ENCODE measurements at places on chromosomes 5 and 9. TPM values are rescaled to one million over a fixed set of nuclear protein-coding genes. Genes with fewer than 3 reads are reported as not detected.
A peak's percentile ranks its signal among the peaks of the same experiment; 100 is the strongest.

DNA sequence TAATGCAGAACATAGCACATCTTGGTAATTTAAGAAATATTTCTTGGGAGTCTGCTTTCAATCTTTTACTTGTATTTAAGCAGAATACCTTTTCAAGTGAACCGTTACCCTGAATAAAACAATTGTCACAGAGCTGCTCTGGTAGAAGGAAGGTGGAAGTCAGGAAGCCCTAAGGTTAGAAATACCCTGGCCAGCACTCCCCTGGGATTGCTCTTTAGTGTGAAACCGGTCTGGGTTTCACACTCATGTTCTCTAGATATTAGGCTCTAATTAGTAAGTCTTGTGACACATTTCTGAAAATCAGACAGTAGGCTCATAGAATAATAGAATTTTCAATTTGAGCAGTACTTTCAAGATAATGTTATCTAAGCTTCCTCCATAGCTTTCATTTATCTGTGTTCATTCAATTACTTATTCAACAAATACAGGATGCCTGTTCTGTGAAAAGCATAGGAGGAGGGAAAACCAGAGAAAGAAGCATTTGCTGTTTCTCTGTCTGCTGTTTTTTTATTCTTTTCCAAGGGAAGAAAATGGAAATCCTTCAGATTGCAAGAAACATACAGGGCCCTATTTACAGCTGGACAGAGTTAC lies 825.5 kb downstream of the TLR4 start:
- no peak for DNase-seq

DNA sequence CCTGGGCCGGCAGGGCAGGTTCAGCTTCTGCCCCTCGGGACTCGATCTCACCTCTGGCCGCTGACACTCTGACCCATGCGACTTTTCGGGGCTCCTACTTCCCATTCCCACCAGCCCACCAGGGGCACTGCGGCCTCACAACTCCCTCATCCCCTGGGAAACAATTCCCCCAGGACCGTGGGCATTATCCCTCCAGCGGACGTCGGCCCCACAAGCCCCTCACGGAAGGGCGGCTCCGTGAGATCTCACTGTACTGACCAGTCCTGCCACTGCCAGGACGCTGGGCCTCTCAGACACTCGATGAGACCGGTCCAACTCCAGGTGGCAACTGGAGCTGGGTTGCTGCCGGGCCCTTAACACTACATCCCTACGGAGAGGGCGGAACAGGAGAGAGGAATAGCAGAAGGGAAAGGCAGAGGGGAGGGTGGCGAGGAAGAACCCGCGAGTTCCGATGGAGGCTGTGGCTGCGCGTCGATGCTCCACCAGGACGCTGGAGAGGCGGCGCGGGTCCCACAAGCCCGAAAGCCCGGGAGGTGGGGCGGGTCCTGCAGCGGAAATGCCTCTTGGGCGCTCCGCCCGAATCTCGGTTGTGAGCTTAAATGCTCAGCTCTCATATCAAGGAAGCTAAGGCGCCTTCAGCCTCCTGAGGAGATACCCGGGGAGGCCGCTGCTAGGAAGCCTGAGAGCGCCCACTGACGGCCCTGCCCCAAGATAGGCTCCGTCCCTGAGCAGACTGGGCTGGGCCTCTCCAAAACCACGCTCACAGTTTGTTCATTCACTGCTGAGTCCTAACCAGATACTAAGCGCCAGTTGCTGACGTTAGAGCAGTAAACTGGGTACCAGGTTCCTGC lies 36.3 kb downstream of the VCP start:
- peak; percentile 63 for DNase-seq

DNA sequence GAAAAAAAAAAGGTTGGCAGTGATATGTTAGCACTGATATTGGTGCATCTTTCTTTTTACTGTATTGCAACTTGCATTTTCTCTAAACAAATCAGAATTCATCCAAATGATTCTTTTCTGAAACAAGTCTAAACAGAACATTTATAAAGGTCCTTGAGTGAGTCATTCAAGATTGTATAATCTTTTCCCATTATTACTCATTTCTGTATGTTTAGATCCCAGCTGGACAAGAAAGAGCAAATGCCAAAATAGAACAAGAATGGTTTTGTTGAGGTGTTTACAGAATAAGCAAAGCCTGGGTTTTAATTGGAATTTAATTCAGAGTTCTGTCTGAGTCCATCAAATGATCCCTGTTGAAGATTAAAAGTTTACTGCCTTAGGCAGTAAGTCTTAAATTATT lies 112.3 kb downstream of the VCAN start:
- DNase-seq = no peak

DNA sequence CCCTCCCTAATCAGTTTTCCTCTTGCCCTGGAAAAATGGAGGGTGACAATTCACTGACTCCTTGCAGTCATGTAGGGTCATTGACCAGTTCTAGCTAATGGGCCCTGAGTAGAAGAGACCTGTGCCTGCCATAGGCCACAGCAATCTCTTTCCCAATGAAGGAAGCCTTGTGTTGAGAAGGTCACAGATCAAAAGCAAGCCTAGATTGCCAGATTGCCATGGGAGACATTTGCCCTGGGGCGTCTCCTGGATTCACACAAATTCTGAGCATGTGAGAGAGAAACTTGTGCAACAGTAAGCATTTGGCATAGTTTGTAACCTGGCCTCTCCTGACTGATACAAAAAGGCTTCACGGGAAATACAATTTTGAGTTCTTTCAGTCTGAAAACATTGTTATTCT lies 148.0 kb downstream of the NUDT12 start:
- DNase-seq = no peak

- no peak for DNase-seq
Measured at GRCh38 chr5:149001162-149001561, 61.7 kb downstream of the SH3TC2 start.

GRCh38 chr5:148620696-148621095 lies 33.6 kb downstream of the HTR4 start:
- no peak for DNase-seq

- DNase-seq = no peak
Measured at GRCh38 chr5:72246954-72247442, 73.0 kb downstream of the MRPS27 start.

- DNase-seq = peak; percentile 86
Measured at GRCh38 chr5:72451741-72452505, 55.3 kb downstream of the ZNF366 start.

- DNase-seq = no peak
Measured at GRCh38 chr5:65861830-65862241, 64.5 kb upstream of the ERBIN start.

DNA sequence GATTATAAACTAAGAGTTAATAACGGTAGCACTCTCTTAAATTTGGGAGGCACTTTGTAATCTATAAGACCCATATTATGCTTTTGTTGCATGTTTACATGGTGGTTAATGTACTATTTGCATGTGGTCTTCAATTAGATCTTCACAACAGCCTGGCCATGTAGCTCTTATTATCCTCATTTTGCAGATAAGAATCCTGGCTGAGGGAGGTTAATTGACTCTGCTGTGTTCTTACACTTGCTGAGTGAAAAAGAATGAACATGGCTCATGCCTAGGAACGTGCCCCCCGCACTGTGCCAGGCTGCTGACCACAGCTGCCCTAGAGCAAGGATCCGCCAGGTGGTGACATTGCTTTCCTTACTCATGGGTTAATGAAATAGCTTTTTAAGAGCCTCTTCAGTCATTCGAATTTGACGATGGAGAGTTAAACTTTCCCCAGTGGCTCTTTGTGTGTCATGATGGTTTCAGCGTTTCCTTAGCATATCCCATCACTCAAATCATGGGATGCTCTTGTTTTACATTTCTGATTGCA lies 97.9 kb downstream of the CDH6 start:
- DNase-seq = no peak

DNA sequence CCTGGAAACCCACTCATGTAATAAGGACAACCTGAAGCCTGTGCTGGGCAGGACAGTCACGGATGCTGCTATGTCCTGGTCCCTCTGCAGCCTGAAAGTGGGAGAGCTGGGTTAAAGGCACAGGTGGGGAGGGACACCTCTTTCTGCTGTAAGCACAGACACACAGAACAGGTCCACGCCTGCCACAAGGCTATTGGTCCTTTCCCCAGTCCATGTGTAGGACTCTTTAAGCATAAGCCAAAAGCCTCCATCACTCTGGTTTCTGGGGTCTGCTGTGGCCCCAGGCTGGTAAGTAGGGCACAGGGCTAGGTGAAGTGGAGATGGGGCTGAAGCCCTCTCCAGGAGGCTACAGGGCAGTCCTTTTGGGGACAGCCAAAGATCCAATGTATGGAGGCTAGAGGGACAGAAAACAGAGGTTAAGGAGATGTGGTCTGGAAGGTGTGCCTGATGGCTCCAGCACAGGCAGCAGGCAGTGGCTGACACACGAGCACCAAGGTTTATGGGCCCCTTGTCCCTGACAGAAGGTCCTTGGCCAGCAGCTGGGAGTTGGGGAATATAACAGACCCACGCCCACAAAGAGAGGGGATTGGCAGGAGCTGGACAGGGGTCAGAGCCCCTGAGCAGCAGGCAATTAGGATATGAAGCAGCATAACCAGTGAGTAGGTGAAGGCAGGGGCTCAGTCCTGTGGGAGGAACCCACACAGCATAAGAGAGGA lies 203.6 kb upstream of the MVB12B start:
- DNase-seq = no peak

GRCh38 chr5:146641941-146642340 lies 126.0 kb upstream of the GPR151 start:
- DNase-seq = no peak

DNA sequence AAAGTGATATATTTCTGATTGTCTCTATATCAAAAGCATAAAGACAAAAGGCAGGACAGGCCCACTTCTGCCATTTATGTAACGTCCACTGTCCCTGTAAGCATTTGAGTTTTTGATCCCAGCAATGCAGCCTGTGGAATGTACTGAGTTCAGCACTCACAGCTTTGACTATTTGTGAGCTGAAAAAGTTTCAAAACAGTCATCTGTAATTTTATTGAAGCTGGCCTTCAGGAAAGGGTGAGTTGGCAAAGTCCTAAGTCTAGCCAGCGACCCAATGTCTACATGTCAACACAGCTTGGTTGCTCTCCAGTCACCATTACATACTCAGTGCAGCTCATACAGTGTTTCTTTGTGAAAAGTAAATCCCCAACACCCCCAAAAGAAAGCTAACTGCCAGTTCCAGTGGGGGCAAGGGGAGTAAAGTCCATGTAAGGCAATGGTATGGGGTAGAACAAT lies 9.7 kb downstream of the LIFR start:
- DNase-seq = no peak

DNA sequence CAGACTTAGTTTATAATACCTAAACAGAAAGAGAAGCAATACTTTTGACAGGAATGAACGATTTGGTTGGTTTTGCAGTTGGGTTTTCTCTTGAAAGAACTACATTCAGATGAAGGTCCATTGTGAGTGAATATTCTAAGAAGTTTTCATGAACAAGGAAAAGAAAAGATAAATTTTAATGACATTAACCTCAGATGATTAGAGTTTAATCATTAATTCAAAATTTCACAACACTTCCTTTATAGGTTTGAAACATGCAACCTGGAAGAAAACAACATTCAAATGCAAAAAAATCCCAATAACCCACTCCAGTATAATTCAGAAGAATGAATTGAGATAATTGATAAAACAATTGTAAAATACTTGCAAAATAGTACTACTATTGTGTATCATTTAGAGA lies 23.8 kb downstream of the EQTN start:
- DNase-seq = no peak

DNA sequence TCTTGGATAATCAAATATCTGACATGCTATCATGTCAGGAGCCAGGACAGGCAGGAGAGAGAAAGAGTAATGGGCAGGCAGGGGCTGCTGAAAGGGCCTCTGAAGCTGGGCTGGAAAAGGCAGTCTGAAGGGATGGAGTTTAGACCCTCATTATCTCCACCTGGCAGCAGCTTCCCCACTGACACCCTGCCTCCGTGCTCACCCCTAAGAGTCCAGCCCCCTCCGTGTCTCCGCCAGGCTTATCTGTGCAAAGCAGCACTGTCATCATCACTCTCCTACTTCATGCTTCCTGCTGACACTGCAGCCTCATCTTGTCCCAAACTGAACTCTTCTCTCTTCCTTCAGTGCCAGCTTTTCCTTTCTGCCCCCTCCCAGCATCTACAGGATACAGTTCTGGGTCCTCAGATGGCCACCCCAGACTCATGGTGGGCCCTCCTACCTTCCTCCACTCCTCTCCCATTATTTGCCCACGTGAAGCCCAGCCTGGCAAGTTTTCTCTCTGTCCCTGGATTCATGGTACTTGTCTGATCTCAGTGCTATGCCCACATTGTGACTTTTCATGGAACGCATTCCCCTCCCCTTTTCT lies 70.9 kb upstream of the KLF9 start:
- DNase-seq = no peak

GRCh38 chr5:98763001-98763630 lies 10.3 kb upstream of the RGMB start:
- DNase-seq = no peak

GRCh38 chr5:16461026-16461425 lies 4.6 kb downstream of the ZNF622 start:
- DNase-seq = no peak

DNA sequence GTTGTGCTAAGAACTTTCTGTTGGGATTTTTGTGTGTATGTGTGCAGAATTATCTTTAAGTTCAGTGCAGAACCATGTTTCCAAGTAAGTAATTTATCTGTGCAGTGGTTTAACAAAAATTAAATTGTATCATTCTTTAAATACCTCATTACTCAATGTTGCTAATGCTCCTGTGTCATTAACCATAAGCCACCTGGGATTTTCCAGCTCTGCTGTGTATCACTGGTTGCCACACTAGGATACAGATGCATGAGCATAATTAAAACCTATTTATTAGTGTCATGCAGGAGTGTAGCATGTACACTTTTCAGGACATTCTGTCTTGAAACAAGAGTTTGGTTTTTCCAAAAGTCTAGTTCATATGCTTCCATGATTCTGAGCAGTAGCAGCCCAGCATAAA lies 120.4 kb upstream of the PTGER4 start:
- DNase-seq = no peak

- no peak for DNase-seq
Measured at GRCh38 chr5:141208478-141208877, at the start of gene PCDHB12. TSS of gene PCDHB12 (plus strand) at chr5:141208719. CDS start at chr5:141208908, 189 bp downstream.

DNA sequence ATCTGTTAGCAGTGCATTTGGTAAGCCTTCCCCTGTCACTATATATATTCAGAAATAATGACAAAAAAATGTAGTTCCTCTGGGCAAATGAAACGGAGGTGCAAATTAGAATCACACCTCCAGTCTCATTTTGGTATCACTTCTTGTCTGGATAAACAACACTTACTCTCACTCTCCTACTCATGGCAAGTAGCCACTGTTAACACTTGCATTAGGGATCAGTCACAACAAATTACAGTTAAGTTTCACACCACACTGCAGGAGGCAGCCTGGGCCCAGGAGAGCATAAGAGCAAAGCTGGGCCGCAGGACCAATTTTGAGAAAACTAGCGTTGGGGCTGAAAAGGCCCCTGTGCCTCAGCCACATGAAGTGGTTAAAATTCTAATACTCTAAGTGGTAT lies 161.0 kb downstream of the ELAVL2 start:
- no peak for DNase-seq

- DNase-seq = no peak
Measured at GRCh38 chr5:127987354-127988145, 96.0 kb upstream of the SLC12A2 start.

ACSL6 gene
- 3.5 TPM for total RNA-seq

AFAP1L1 gene
- total RNA-seq = 30.4 TPM

TSSK1B gene
- total RNA-seq = not detected

PCDHA12 gene
- 0.08 TPM for total RNA-seq

CCL27 gene
- total RNA-seq = not detected

PCDHB3 gene
- 0.80 TPM for total RNA-seq

C5orf46 gene
- 4.6 TPM for total RNA-seq

CDC20B gene
- total RNA-seq = not detected

CACFD1 gene
- total RNA-seq = 13.1 TPM

TYRP1 gene
- total RNA-seq = 93.2 TPM

AK8 gene
- not detected for total RNA-seq

HTR4 gene
- total RNA-seq = 0.27 TPM

ADAMTS13 gene
- total RNA-seq = 1.1 TPM
